ENCODE measurements at places on chromosomes 1 and 21. TPM values are rescaled to one million over a fixed set of nuclear protein-coding genes. Genes with fewer than 3 reads are reported as not detected.
A peak's percentile ranks its signal among the peaks of the same experiment; 100 is the strongest.

The RNU1-4 gene
- total RNA-seq, result 2,859 TPM

The ADGRB2 gene
- 8.2 TPM for total RNA-seq

The SYPL2 gene
- 1.1 TPM for total RNA-seq

The LY9 gene
- total RNA-seq, result not detected

The TAS1R1 gene
- total RNA-seq, result not detected

The C1orf94 gene
- not detected for total RNA-seq

GRCh38 chr1:106944721-106945120, 111.8 kb upstream of the PRMT6 start:
- DNase-seq, result no peak

DNA sequence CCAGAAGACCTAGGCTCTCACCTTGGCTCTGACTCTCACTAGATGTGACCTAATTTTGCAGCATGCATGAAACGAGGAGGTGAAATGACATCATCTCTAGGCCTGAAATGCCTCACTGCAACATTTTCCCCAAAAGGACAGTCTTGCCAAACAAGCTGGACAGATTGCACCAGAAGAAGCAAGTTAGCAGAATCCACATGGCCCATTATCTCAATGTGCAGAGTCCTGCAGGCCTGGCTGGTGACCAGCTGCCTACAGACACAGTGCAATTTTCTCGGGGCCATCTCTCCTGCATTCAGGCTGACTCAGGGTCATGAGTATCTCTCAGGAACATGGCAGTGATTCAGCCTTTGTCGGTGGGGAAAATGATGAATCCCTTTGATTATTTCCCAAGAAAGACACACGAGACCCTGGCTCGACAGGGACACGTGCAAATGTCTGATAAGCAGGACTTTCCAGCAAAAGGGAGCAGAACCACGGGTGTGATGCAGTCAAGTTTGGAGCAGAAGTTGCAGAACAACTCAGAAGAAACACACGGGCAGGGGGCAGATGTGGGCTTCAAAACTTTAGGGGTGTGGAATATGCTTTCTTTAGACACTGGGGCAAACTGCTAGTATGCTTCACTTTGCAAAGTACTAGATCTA, 38.7 kb downstream of the TRIM67 start:
- no peak for DNase-seq

- DNase-seq, result no peak
These were observed 155.8 kb upstream of the UBE2U start for GRCh38 chr1:64047549-64047996.

GRCh38 chr1:58528518-58528917, 18.0 kb downstream of the OMA1 start:
- DNase-seq, result no peak

DNA sequence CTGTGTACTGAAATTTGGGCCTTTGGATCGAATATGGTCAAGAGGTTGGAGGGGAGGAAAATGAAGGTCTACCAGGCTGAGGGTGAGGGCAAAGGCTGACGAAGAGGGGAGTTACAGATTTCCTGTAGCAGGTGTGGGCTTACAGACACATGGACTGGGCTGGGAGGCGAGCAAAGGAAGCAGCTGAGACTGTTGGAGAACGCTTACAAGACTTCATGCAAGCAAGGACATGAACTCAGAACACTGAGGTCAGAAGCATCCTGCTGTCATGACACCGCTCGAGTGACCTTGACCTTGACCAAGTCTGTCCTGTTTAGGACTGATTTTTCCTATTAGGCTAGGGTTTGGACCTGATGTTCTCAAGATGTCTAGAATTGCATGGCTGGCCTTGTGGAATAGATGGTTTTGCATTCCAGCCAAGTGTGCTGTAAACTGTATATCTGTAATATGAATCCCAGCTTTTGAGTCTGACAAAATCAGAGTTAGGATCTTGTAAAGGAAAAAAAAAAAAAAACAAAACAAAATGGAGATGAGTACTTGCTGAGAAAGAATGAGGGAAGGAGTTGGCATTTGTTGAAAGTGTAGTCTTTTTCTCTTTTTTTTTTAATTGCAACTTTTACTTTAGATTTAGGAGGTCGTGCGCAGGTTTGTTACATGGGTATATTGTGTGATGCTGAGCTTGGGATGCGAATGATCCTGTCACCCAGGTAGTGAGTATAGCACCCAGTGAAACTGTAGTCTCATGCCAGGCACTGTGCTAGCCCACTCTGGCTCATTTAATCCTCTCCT, 5.8 kb downstream of the ELF3 start:
- no peak for DNase-seq

- DNase-seq, result no peak
These were observed 35.4 kb downstream of the RBM11 start for GRCh38 chr21:14251336-14251735.

GRCh38 chr1:223228931-223229528, 86.0 kb upstream of the TLR5 start:
- DNase-seq, result peak; percentile 56

DNA sequence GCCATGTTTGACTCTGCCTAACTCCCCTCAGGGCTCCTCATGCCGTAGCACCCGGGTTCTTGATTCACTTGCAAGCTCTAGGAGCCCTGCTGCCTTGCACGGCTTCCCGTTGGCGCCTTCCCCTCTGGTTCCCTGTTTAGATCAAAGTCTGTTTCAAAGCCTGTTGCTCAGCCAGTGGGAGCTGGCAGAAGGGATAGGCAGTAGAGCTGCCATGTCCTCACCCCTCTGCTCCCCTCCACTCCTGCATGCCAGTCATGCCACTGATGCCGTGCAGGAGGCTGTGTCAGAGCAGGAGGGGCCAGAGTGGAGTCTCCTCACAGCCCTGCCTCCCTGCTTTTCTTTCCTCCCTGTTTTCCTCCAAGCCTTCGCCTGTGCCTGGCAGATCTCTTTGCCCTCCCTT, 26.5 kb downstream of the HMGCS2 start:
- no peak for DNase-seq

DNA sequence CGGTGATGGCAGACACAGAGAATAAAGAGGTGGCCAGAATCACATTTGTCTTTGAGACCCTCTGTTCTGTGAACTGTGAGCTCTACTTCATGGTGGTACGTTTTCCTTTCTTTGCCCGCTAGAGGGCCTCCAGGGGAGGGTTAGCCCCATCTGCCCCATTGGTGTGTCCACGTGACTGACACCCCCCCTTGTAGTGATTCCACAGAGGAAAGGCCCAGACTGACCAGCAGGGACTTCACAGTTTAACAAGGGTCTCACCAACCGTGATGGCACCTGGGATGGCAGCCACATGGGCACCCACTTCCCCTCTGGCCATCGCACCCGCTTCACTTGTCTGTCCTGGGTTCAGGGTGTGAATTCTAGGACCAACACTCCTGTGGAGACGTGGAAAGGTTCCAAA, 22.3 kb upstream of the SARS1 start:
- DNase-seq, result no peak

DNA sequence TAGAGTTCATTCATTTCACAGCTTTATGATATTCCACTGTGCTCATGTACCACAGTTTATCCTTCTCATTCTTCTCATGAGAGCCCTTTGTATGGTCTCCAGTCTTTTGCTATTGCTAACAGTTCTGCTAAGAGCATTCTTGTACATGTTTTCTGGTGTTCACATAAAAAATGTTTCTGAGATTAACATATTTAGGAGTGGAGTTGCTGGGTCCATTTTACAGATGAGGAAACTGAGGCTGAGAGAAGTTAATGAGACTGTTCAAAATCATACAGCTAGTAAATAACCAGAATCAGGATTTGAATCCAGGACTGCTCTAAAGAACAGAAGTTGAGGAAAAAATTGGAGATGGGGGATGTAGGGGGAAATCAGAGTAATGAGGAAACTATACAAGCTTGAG, 28.8 kb upstream of the RGS16 start:
- no peak for DNase-seq

GRCh38 chr1:17251246-17251645, 2.3 kb downstream of the PADI3 start:
- DNase-seq, result no peak

Data from osteocyte (in vitro differentiated cells).